ENCODE measurements at places on chromosomes 12 and 14.

DNA sequence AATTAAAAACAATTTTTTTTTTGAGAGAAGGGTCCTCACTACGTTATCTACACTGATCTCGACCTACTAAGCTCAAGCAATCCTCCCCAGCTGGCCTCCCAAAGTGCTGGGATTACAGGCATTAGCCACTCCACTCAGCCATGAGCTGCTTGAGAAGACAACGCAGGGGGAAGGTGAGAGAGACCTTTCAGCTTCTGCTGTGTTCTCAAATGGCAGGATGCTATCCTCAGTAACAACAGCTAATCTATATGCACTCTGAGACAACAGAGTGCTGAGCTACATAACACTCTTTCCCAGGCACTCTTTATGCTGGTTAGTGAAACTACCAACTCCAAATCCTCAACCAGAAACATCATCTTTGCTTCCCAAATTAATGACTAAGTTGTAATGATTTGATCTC is 526.1 kb downstream of the CCER1 start:
- DNase-seq = no peak

GRCh38 chr12:64258576-64258975 is 36.5 kb upstream of the KICS2 start:
- DNase-seq = peak; percentile 30

DNA sequence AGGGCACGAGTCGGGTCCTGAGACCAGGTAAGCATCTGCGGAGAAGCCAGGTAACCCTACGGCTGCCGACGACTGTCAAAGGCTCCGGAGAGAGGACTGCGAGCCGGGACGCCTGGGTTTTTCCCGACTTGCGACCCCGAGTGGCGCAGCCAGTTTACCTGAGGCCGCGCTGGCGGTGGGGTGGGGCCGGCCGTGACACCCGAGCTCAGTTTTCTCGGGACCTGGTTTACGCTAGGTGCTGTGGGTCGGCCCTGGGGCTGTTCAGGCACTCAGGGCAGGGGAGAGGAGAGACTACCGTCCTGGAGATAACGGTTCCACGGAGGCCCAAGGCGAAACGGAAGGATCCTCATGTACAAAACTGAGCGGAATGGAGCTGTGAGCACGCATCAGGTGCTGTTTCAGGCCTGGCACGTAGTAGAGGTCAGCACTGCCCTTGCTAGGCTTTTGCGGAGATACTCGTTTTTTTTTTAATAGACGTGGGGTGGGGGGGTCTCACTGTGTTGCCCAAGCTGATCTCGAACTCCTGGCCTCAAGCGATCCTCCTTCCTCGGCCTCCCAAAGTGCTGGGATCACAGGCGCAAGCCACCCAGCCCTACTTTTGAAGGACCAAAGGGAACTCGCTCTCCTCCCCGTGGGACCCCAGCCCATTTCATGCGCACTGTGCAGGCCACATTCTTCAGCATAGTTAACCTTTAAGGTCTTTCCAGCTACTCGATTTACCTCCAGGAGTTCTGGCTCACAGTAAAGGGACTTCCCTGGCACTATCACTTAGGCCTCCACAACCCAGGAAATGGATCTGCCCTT is 471 bp downstream of the MTRFR start:
- DNase-seq = no peak

GRCh38 chr12:78628491-78629100 is 236.0 kb upstream of the SYT1 start:
- no peak for DNase-seq

DNA sequence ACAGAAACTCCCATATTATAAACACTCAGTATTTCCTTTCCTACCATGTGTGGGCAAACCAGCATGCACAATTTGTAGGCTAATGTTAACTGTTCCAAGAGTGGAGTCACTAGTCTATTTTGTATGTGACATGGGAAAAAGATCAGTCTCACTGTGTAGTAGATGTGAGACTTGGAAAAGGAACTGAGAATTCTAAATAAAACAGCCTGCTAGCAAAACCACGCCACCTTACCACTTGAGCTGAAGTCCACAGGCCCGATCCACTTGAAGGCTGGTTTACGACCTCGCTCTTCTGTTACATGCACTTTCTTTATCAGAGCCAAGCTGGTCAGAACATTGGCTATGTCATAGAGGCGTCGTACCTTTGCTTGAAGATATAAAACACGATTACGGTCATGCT is 22.5 kb downstream of the E2F7 start:
- no peak for DNase-seq

- DNase-seq = peak; percentile 56
Measured at GRCh38 chr12:95942101-95942523, 302 bp downstream of the CCDC38 start.

- DNase-seq = no peak
Measured at GRCh38 chr14:28373721-28374120, 392.9 kb upstream of the FOXG1 start.

- DNase-seq = no peak
Measured at GRCh38 chr12:127041985-127042625, 1224.9 kb upstream of the TMEM132C start.

GRCh38 chr12:108728820-108729611 is 2.3 kb downstream of the CORO1C start:
- DNase-seq = no peak

DNA sequence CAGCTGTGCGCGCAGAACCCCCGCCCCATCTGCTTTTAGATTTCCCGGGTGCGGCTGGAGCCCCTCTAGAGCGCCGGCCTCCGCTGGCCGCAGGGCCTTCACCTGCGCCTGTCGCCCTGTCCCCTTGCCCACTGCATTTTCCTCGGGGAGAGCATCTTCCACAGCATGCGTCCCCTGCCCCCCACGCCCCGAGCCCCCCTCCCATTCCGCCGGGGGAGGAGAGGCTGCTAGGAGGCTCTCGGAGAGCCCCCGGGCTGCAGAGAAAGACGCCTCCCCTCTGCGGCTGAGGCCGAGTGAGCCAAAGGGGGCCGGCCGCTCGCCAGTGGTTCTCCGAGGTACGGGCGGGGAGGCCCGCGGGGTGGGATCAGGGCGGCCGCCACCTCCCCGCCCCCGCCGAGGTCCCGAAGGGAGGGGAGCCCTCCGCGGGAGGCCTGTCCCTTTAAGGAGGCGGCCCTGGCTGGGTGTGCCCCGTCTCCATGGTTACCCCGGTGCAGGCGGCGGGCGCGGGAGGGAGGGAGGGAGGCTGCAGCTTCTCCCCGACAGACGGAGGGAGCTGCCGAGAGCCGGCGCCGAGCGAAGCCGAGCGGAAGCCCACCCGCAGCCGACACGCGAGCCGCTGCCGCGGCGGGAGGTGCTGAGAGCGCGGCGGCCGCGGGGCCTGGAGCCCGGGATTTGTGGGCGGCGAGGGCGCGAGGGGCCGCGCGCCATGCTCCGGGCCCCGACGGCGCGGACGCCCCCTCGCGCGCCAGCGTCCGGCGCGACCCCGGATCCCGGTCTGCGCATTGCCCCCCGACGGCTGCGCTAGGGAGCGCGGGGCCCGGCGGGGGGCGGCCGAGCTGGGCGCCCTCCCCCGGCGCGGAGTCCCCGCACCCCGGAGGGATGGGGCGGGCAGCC is at the start of gene KCNH3:
TSS of gene KCNH3 (plus strand) at position 521 of the 894 bp plus-strand sequence. CDS start 387 bp downstream, outside the sequence.
- peak; percentile 65 for DNase-seq

GRCh38 chr12:45893240-45893639 is 97.1 kb downstream of the SCAF11 start:
- DNase-seq = no peak

DNA sequence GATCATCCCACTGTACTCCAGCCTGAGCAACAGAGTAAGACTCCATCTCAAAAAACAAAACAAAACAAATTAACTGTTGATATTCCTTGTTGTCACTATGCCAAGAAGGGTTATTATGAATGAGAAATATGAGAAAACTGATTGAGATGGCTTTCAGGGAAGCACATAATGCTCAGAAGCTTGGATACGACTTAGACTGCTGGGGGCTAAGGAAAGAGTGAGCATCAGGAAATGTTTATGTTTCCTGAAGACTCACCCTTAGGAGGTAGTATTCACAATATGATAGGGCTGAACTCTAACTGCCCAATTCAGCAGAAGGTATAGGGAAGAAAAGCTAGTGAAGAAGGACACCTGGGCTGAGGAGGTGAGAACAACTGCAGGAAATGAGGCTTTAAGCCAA is 6.3 kb downstream of the STYK1 start:
- no peak for DNase-seq

DNA sequence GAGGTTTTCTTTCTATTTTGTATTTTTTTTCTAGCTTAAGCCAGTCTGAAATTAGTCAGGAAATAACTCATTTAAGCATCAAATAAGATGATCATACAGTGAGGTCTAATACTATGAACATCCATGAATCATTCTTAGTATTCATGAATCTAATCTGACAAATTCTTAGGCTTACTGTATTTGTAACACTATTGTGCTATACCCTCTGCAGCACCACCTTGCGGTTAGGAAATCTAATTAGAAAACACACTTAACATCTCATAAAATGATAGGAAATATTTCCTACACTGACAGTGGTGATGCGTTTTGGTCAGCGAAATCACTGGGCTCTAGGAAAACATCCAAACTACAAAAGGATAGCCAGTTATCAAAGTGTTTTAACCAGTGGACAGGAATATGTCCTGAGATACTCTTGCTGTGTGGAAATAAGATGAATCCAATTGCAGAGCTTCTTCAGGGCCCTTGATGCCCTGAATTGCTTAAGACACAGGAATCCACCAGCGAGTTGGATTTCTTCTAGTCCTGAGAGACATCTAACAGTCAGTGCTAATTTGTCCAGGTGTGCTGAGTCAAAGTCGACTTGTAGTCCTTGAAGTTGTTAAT is 109.3 kb upstream of the MYF6 start:
- DNase-seq = no peak

DNA sequence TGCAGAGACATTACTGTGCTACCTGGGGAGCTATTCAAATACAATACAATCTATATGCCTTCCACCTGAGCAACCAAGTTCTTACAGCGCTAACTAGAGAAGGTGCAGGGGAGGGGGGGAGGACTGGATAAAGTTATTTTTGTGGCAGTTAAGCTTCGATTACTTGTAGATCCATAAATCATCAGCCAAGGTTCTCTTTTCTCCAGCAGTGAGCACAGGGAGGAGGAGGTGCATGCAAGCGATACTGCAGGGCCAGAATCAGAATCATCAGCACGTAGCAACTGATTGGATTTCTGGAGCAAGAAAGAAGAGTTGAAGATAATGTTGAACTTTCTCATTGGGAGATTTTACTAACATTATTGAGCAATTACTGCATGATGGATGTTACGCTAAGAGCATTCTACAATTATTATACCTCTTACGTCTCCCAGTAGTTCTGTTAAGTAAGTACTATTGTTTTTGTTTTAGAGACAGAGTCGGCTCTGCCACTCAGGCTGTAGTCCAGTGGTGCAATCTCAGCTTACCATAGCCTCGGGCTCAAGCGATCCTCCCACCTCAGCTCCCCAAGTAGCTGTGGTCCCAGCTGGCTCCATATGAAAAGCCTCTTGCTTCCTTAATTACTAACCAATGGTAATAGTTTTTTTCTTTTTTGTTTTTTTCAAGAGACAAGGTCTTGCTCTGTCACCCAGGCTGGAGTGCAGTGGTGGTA is 74.6 kb upstream of the EEA1 start:
- no peak for DNase-seq

DNA sequence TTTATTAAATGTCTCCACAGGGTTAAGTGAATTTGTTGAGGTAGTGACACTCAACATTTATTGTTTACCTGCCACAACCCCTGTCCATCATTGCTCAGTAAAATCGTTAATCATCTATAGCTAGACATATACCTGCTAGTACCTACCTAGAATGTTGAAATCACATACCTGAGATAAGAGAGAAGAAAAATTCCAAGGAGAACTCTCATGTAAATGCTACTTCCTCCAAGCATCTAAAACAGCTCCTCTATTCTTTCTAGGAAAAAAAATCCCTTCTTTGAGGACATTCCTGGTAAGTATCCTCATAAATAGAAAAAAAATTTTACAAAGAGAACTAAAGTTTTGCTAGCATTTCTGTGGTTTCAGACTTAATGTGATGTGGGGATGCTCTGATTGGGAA is 325.1 kb downstream of the DAD1 start:
- DNase-seq = no peak

DNA sequence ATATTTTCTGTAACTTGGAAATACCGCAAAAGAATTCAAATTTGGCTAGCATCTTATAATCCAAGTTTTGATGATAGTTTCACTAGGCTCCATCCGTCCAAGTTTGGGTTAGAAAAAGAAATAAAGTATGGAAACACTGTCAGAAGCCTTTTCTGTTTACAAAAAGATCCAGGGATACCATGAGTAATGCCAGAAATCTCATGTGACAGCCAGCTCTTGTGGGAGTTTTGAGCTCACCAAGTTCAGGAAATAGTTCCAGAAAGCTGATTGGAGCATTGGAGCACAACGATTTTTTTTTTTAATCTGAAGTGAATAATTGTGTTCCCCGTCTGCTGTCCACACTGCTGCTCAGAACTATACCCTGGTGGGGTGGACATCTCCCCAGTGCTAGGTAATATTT is 229.7 kb upstream of the NPAS3 start:
- no peak for DNase-seq

GRCh38 chr14:106838991-106839769 is 1312.8 kb downstream of the TMEM121 start:
- no peak for DNase-seq

DNA sequence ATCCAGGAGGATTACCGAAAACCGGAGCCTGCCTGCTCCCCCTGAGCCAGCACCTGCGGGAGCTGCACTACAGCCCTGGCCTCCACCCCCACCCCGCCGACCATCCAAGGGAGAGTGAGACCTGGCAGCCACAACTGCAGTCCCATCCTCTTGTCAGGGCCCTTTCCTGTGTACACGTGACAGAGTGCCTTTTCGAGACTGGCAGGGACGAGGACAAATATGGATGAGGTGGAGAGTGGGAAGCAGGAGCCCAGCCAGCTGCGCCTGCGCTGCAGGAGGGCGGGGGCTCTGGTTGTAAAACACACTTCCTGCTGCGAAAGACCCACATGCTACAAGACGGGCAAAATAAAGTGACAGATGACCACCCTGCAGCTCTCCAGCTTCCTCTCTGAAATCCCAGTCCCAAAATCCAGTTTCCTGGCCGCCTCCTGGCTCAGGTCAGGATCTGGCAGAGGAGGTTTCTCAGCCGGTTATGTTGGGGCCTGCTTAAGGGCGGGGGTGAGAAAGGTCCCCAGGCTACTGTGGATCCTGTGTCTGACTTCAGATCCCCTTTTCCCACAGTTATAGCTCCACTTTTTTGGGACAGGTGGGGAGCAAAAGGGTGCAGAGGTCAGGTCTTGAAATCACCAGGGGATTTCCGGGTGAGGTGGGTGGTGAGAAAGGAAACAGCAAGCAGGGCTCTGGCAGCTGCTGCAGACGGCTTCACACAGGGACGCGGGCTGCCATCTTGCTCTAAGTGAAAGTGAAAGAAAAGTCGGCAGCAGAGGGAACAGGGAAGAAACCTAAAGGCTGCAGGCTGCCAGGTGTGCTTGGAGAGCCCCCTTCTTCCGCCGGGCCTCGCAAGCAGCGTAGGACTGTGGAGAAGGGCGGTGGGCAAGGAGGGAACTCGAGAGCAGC is at the start of gene TAPBPL:
TSS of gene TAPBPL (plus strand) at position 695 of the 897 bp plus-strand sequence. CDS start 207 bp downstream, outside the sequence.
- DNase-seq = peak; percentile 89

GRCh38 chr12:129606239-129606638 is 297.6 kb downstream of the TMEM132D start:
- no peak for DNase-seq

All from NCI-H510A treated with DMSO at 0.1 percent for 48 hours (cell line).